ENCODE measurements at places on chromosomes 6 and 20. TPM values are rescaled to one million over a fixed set of nuclear protein-coding genes. Genes with fewer than 3 reads are reported as not detected.

DNA sequence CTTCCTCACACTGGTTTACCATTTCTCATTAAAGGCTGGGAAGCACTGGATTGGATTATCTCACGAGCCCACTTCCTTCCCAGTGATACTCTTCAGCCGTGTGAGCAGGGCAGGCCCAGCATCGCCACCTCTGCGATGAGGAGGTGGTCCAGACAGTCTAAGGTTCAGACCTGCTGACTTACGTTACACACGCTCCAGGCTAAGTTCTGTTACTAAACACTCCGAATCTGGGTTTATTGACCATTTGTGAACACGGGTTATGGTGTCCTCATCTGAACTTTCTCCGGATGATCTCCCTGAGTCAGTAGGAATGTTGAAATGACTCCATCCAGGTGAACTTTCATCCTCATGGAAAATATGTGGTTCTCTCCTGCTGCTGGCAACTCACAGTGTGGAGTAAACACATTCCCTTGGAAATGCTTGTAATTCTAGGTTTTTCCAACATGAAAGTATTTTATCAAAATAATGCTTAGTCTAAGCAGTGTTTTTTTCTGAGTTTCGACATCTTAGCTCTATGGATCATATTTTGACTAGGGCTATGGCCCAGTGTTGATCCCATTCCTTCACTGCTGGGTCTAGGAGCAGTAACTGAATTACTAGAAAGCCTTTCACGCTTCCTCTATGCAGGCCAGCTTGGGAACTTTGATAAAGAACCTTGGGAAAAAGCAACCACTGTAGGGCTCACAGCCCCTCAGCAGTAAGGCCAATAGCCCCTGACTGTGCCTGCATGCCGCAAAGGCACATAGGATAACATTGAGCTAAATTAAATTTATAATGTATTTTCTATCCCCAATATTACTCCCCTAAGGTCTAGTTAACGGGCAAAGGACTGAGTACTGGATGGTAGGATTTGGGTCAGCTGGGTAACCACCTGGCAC, 37.7 kb upstream of the PXDC1 start:
- DNase-seq: no peak

The PLG gene
- not detected for total RNA-seq

- no peak for DNase-seq
Measured at GRCh38 chr6:5695260-5696245, 311.2 kb downstream of the NRN1 start.

The MCHR2 gene
- not detected for total RNA-seq

DNA sequence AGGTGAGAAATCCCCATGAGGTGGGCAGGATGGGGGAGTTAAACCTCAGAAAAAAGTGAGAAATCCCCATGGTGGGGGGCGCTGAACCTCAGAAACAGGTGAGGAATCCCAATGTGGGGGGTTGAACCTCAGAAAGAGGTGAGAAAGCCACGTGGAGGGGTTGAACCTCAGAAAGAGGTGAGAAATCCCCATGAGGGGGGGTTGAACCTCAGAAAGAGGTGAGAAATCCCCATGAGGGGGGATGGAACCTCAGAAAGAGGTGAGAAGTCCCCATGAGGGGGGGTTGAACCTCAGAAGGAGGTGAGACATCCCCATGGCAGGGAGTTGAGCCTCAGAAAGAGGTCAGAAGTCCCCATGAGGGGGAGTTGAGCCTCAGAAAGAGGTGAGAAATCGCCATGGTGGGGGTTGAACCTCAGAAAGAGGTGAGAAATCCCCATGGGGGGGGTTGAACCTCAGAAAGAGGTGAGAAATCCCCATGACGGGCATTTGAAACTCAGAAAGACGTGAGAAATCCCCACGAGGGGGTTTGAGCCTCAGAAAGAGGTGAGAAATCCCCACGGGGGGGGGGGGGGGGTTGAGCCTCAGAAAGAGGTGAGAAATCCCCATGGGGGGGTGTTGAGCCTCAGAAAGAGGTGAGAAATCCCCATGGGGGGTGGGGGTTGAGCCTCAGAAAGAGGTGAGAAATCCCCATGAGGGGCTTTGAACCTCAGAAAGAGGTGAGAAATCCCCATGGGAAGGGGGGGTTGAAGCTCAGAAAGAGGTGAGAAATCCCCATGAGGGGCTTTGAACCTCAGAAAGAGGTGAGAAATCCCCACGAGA, 14.3 kb upstream of the GOPC start:
- DNase-seq: no peak

- DNase-seq: no peak
Measured at GRCh38 chr20:22949331-22950109, 85.6 kb upstream of the SSTR4 start.

GRCh38 chr20:58162986-58163385, 65.5 kb downstream of the ANKRD60 start:
- no peak for DNase-seq

DNA sequence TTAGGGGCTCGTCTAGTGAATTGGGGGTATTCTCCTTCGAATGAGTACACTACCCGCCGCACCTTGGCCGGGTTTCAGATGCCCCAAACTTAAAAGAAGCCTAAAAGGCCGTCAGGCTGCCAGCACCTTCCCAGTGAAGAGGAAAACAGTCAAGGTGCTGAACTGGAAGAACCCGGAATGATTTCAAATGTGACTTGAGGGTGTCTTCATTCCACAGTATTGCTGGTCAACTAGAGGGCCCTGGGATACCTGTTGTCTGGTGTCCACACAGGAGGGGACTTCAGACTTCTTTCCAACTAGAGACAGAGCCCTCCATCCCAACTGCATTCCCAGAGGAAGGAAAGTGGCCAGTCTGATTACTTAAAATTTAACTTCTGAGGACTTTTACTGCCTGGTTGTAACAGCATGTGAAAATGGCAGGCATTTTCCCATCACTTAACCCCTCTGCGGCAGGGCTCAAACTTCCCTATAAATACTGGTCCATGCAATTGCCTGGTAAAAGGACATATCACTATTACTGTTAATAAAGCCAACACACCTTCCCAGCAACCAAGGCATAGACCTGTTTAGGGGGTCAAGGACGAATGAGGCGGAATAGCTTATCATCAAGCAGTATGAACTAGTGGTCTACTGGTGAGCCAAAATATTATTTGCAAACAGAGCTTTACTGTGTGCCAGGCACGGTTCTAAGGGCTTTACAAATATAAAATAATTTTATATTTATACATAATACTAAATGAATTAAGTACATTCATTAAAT, 651 bp upstream of the SAMHD1 start:
- DNase-seq: no peak

The SAMD10 gene
- total RNA-seq: 5.7 TPM

DNA sequence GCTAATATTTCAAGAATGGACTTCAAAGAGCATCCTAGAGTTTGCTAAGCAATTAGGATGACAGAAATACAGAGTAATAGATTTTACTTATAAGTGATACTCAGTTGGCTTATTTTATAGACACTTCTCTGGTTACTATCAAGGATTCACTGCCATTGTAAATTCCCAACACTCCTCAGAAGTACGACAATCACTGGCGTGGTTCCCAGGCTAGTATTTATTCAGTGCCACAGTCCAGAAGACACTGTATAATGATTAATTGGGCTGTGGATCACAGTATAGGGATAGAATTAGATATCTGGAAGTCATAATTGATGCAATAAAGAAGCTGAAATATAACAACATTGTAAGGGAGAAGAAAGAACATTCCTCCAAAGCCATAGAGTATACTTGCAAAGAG, 15.7 kb downstream of the MANEA start:
- DNase-seq: no peak

The PRKN gene
- total RNA-seq: 0.26 TPM
